Stimulated activated CD4-positive, alpha-beta T cell treated with anti-CD3 and anti-CD28 coated beads, Interleukin-4, amount 100 ng/mL, for 24 hours (primary cell): ENCODE measurements at places on chromosomes 2 and 18.

GRCh38 chr2:20185176-20186022 lies 39.5 kb downstream of the SDC1 start:
- no peak for DNase-seq

GRCh38 chr2:213157242-213157641 lies 5.8 kb upstream of the IKZF2 start:
- DNase-seq, result no peak

DNA sequence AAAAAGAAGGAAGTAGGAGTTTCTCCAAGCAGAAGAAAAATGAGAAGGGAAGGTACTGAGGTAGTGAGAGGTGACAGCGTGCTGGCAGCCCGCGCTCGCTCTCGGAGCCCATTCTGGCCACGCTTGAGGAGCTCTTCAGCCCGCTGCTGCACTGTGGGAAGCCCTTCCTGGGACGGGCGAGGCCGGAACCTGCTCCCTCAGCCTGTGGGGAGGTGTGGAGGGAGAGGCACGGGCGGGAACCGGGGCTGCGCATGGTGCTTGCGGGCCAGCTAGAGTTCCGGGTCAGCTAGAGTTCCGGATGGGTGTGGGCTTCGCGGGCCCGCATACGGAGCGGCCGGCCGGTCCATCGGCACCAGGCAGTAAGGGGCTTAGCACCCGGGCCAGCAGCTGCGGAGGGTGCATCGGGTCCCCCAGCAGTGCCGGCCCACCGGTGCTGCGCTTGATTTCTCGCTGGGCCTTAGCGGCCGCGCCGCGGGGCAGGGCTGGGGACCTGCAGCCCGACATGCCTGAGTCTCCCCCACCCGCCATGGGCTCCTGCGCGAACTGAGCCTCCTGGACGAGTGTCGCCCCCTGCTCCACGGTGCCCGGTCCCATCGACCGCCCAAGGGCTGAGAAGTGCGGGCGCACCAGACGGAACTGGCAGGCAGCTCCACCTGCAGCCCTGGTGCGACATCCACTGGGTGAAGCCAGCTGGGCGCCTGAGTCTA lies 11.1 kb upstream of the CYS1 start:
- no peak for DNase-seq

GRCh38 chr2:23065210-23065609 lies 319.8 kb upstream of the KLHL29 start:
- no peak for DNase-seq

- DNase-seq, result no peak
These were observed 557 bp upstream of the DSG2 start for GRCh38 chr18:31497404-31497835.

DNA sequence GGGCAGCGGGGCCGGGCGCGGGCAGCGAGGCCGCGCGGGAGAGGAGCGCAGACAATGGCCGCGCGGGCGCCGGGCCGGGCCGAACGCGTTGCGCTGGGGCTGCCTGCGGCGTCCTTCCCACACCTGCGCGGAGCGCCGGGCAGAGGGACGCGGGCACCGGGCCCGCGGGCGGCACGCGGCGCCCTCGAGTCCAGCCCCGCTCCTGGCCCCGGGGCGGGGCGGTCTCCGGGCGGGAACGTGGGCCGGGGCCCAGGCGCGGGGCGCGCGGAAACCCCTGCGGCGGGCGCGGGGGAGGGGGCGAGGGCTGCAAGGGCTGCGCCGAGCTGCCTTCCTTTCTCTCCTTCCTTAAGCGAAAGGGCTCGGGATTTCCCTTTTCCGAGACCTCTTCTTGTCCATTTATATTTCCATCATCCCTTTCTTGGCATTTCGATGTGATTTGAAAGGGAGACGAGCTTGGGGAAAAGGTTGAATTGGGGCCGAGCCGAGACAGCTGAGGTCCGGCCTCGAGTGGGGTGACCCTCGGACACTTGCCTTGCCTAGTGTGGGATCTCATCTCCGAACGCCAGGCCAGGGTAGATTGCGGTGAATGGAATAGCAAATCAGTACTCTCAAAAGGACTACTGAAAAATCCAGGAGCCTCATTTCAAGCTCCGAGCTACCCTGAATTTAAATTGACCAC lies 676 bp downstream of the KLHL23 start:
- DNase-seq, result no peak

DNA sequence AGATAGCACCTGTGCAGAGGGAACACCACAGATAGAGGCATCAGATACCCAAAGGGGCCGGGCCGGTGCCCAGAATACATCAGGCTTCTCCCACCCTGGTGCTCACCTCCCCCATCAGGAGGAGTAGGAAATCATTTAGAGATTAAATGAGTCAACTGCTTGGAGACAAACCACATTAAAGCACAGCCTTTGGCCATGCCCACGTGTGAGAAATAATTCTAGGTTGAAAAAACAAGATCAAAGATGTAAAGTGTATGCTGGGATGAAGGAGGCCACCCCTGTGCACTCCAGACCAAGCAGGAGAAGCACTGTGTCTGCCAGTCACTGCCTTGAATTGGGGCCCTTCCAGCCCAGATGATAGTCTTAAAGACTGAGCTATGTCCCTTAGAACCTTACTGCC lies 152.8 kb upstream of the ACAA2 start:
- no peak for DNase-seq

GRCh38 chr2:120731175-120731574 lies 4.5 kb upstream of the GLI2 start:
- no peak for DNase-seq

- DNase-seq, result no peak
These were observed 245.1 kb downstream of the KCNS3 start for GRCh38 chr2:18123577-18123976.

GRCh38 chr18:48418539-48419276 lies 9.5 kb upstream of the ZBTB7C start:
- no peak for DNase-seq

GRCh38 chr18:35118641-35119040 lies 77.4 kb downstream of the MAPRE2 start:
- no peak for DNase-seq

GRCh38 chr2:153222231-153223165 lies 256.1 kb downstream of the RPRM start:
- no peak for DNase-seq

DNA sequence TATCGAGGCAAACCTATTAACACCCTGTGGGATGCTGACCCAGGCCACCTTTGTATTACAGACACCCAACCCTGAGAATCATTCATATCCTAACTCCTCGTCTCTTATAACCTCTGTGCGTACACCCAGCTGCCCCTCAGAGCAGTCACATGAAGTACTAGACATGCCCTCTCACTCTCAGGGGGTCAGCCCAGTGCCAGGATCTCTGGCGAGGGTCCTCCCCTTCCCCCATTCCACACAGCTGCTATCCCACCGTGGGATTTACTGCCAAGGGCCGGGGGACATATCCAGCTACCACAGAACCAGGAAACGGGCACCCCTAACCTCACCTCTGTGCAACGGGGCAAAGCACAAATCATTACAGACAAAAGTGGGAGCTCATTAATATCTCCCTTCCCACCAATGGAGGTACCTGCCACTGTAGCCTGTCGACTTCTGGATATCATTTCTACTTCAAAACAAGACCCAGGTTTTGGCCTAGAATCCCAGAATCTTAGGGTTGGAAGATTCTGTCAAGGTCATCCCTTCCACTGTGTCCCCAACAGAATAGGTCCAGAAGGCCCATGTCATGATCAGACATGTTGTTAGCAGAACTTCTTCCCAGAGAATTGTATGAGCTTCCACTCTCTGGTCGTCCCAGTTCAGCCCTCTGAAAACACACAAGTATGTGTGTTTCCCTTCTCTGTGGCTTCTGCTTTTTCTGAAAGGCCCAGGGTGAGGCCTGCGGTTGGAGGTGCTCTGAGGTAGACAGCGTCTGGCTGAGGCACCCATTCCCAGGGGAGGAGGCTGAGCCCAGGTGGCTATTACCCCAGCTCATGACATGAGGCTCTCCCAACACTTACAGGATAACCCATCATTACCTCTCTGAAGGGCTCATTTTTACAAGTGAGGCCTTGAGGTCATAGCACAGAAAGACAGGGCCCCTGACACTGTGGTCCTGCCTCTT lies 1.7 kb downstream of the TMBIM1 start:
- DNase-seq, result peak; percentile 42

DNA sequence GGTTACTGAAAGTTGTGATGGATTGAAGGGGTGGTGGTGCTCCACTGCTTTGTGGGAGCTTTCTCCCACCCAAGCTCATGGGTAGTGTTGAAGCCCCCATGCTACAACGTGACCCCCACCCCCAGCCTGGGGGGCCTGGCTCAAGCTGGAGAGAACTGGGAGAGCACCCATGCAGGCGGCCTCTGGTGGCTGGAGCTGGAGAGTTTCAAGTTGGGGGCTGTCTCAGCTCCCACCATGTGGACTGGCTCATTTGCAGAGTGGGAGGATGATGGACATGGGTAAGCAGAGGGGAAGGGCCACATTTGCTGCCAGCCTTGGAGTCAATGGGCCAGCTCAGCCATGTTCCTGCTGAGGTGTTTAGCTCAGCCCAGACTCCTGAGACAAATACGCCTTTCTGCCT lies 62.8 kb downstream of the INPP4A start:
- DNase-seq, result no peak

DNA sequence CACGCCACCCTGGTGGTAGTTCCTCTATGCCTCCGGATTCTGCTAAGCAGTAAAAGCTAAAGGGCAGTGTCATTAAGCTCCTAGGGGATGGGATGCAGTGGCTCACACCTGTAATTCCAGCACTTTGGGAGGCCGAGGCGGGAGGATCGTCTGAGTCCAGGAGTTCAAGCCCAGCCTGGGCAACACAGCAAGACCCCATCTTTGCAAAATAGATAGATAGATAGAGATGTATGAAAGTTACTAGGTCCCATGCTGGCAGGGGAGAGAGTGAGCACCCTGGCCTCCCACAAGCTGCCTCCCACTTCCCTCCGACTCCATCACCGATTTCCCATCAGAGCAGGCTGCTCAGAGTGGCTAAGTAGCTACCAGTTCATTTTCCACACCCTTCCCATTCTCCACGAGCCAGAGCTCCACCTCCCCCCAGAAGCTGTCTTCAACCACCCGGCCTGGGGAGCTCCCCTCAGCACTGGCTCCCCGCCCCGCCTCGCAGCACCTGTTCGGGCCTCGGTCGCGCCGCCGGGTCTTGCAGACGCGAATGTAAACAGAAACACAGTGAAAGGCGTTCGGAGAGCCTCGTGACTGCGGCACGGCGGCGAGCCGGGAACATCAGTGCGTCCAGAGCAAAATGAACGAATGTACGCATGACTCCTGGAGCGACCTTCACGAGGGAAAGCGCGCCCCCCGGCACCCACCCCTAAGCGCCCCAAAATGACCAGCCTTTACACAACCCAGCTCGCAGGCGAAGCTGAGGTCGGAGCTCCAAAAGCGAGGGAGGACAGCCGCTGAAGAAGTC lies 598 bp upstream of the CEP68 start:
- DNase-seq, result no peak

DNA sequence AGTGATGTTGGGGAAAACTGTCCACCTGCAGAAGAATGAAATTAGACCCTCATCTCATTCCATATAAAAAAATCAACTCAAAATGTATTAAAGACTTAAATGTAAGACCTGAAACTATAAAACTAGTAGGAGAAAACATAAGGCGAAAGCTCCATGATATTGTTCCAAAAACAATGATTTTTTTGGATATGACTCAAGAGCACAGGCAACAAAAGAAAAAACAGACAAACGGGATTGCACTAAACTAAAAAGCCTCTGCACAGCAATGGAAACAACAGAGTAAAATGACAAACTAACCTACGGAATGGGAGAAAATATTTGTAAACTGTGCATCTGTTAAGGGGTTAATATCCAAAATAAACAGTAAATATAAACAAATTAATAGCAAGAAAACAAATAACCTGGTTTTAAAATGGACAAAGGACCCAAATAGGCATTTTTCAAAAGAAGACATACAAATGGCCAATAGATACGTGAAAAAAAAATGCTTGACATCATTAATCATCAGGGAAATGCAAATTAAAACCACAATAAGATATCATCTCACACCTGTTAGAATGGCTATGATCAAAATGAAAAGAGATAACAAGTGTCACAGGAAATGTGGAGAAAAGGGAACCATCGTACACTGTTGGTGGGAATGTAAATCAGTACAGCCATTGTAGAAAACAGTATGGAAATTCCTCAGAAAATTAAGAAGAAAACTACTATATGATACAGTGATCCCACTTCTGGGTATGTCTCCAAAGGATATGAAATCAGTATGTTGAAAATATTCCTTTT lies 26.6 kb downstream of the LRRFIP1 start:
- DNase-seq, result no peak

- no peak for DNase-seq
These were observed 123.4 kb downstream of the FAM124B start for GRCh38 chr2:224278531-224278930.

DNA sequence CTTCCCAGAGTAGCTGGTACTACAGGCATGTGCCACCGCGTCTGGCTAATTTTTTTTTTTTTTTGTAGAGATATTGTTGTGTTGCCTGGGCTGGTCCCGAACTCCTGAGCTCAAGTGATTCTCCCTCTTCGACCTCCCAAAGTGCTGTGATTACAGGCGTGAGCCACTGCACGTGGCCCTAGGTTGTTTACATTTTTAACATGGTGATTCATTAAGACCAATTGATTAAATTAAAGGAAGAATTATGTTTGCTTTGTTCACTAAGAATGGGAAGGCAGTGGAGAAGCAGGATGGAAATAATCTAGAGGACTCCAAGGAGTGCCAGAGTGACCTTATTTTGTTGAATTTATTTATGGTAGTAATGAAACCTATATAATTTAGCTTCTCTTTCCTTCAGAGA lies 7.5 kb downstream of the LCLAT1 start:
- DNase-seq, result no peak

DNA sequence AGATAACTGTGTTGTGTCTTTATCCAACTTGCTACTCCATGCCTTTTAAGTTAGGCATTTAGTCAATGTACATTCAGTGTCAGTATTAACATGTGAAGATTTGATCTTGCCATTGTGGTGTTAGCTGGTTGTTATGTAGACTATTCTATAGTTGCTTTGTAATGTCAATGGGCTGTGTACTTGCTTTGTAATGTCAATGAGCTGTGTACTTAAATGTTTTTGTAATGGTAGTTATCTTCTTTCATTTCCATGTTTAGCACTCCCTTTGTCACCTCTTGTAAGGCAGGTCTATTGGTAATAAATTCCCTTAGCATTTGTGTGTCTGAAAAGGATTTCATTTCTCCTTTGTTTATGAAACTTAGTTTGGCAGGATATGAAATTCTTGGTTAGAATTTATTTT lies 53.4 kb downstream of the MC4R start:
- DNase-seq, result no peak
